GM12892 (cell line): ENCODE measurements at places on chromosomes 2 and 18.

DNA sequence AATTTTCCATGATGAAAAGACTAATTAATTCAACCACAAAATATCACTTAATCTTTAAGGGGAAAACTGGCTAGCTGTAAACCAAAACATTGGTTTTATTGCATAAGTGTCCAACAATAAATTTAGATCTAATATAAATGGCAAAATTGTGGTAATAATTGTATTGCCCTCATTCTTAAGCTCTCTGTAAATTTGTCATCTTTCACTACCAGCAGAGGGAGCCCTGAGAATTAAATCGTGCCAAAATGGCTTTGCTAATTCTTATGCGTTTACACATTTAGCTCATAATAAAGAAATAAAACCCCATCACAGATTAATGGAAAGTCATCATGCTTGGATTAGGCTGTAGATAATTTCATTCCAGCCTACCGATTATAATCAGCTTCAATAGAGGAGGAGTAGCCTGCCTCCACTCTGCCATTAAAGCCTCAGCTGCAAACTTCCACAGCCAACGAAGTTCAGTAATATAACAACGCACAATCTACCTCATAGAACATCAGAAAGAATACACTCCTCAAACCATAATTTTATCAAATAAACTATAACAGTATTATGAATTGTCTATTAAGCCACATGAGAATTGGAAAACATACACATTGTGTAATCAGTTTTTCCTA, 70.0 kb upstream of the ATP5MC3 start:
- DNase-seq: no peak

DNA sequence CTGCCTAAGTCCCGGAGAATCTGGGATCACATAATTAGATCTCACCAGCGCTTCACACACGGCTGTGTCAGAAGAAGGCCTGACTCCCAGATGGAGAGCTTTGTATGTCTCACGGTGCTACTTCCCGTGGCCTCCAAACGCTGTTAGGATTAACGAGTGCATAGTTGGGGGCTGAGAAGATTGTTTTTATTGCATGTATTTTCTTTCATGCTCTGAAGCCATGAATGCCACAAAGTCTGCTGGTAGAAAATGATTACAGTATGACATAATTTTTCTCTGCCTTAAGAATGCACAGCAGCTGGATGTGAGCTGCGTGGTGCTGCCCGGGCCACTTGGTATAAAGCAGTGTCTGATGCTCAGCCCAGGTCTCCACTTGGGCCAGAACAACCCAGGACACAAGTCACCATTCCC, 166.5 kb downstream of the SEPTIN10 start:
- no peak for DNase-seq

DNA sequence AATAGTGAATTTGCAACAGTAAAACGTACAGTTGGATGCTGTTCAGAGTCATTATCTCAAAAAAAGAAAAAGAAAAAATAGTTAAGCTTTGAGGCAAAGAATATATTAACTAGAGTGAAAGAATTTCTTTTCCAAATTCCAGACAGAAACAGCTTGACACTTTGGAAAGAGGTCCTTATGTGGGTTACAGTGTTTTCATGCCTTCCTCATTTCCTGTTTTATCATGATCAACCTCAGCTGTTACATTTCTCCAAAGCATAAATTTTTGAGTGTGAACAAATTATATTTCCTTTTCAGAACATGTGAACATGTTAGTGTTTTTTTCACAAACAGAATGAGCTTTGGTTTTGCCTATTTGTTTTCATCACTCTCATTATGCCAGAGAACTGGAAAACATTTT, 13.6 kb downstream of the FRZB start:
- DNase-seq: no peak

- DNase-seq: no peak
These were observed 1.1 kb downstream of the HPCAL1 start for GRCh38 chr2:10303694-10304378.

GRCh38 chr2:201353116-201353515, 4.0 kb downstream of the FLACC1 start:
- DNase-seq: no peak

GRCh38 chr2:230849633-230850357, 14.9 kb upstream of the ITM2C start:
- DNase-seq: peak; percentile 60

GRCh38 chr2:229287823-229288222, 16.7 kb upstream of the PID1 start:
- no peak for DNase-seq

DNA sequence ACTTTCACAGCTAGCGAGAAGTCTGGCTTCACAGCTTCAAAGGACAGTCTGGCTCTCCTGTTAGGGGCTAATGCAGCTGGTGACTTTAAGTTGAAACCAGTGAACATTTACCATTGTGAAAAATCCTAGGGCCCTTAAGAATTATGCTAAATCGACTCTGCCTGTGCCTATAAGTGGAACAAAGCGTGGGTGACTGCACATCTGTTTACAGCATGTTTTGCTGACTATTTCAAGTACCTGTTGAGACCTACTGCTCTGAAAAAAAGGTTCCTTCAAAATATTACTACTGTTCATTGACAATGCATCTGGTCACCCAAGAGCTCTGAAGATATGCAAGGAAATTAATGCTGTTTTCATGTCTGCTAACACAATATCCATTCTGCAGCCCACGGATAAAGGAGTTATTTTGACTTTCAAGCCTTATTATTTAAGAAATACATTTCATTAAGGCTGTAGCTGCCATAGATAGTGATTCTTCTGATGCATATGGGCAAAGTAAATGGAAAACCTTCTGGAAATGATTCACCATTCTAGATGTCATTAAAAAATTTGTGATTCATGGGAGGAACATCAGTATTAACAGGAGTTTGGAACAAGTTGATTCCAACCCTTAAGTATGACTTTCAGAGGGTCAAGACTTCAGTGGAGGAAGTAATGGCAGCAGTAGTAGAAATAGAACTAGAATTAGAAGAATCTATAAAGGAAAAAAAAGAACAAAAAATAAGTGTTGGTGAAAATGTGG, 48.9 kb downstream of the POLR1A start:
- DNase-seq: no peak

- no peak for DNase-seq
These were observed 110.6 kb upstream of the LMAN1 start for GRCh38 chr18:59469463-59470180.

- DNase-seq: no peak
These were observed 460 bp upstream of the LRRFIP1 start for GRCh38 chr2:237626813-237627440.

- DNase-seq: no peak
These were observed 72.5 kb upstream of the NYAP2 start for GRCh38 chr2:225326969-225327368.

GRCh38 chr2:160658851-160659250, 165.2 kb upstream of the RBMS1 start:
- no peak for DNase-seq

DNA sequence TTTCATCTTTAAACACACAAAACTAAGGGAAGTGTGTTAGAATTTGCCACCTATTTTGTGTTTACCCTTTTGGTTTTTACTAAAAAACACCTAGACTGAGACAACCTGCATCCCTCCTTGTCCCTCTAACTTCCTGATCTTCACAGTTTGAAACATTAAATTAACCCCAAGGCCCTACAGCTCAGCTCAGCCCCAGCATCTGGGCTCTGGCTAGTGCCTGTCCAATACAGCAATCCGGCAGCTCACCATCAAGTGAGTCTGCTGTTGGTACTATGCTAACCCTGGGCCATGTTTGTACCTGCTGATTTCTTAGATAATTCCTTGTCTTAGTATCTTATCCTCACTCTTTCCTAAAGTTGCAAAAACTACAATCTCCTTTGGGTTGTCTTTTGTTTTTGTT, 162.4 kb downstream of the DSEL start:
- no peak for DNase-seq

DNA sequence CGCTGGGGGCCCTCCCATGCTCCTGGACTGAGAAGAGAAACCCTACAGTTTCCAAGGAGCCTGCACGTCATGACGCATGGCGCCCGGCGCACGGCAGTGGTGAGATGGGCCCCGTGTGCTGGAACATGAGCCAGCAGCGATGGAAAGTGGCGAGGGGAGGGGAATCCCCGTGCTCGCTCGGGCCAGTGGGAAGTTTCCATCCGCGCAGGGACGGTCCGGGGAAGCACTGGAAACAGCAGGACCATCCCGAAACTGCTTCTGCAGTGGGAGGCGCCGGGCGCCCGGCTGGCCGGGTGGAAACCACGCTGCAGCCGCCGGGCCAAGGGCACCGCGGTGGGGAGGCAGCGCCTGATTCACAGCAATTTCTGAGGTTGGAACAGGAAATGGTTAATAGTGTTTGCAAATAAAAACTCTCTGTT, 4.9 kb upstream of the PDCD1 start:
- no peak for DNase-seq

GRCh38 chr2:127024769-127025358, 82.1 kb downstream of the BIN1 start:
- no peak for DNase-seq

- DNase-seq: no peak
These were observed 273.7 kb downstream of the SLC4A3 start for GRCh38 chr2:219901155-219901554.

- DNase-seq: no peak
These were observed 58.8 kb upstream of the OTOS start for GRCh38 chr2:240199133-240199870.

GRCh38 chr18:38611036-38611964, 1045.7 kb upstream of the CELF4 start:
- DNase-seq: no peak

- peak; percentile 46 for DNase-seq
These were observed 24.4 kb downstream of the MPHOSPH10 start for GRCh38 chr2:71154798-71155197.

DNA sequence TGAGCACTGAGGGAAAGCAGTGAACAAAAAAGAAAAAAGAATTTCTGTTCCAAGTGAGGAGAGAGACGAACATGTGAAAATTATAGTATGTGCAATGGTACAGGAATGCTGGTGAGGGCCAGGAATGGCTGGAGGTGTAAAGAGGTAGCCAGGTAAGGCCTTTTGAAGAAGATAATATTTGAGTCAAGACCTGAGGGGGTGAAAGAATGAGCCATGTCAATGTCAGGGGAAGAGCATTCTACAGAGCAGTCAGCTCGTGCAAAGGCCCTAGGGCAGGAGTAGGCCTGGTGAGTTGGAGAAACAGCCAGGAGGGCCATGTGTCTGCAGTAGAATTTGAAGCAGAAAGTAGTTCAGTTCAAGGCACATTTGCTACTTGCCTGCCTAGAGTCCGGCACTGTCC, 12.4 kb upstream of the RPL31 start:
- DNase-seq: no peak

DNA sequence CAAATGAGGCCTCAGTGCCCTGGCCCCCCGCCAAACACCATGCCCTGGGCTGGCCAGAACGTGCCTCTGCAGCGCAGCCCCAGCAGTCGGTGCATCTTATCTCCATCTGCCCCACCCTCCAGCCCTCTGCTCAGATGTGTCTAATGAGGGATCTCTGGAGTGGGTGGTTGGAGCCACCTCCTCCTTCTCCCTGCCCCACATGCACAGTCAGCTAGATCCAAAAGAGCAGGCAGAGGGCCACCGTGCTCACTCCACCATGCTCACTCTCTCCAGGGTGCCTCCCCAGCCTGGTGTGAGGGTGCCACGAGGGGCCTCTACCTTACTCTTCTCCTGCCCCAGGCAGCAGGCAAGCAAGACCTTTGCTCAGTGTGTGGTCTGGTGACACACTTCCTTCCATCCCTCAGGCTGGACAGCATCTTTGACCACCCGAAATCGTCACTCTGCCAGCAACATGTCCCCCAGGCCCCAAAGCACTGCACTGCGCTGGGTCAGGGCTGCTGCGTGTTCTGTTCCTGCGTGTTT, 266.1 kb upstream of the HDAC4 start:
- DNase-seq: no peak

DNA sequence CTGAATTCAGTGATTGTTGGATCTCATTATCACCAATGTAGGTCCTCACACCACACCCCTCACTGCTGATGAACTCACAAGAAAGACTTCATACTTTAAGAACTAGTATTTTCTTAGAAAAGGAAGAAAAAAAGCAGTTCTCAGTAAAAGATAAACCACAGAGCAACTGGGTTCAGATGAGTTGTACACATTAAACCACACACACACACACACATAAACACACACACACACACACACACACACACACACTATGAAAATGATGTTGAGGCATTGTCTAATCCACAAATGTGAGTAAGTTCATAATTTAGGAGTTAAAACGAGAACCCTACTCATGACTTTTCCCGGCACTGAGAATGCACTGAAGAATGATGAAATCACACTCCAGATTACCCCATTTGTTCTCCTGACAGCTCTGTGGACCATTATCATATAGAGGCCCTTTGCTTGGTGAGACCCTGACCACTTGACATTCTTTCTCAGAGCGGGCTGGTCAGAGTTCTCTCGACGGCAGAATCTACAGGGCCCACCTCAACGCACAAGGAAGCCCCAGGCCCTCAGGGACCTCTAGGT, 106.2 kb downstream of the BCL2 start:
- no peak for DNase-seq

DNA sequence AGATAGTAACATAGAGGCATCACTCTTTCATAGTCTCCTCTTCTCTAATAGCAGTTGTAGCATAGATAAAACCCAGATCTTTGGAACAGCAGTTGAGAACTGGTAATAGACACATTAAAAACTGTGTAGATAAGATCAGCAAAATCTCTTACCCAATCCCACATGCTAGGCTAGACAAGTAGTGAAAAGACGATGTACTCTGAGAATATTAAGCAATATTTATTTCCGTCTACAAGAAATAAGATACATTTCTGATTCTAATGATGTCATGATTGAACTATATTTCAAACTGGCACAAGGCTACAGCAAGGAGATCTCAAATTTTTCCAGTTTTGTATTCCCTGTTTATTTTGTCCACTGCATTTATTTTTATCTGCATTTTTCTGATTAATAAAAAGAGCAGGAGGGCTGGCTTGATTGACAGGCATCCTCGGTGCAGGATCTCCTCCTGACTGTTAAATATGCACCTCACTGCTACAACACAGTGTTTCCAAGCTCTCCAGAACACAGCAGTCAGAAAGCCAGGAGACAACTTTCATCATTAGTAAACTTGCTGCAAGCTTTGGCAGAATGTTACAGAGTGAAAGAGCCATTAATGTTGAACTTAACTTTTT, 73.3 kb upstream of the ATIC start:
- no peak for DNase-seq

- DNase-seq: no peak
These were observed 9.3 kb downstream of the MEX3C start for GRCh38 chr18:51188024-51188701.

DNA sequence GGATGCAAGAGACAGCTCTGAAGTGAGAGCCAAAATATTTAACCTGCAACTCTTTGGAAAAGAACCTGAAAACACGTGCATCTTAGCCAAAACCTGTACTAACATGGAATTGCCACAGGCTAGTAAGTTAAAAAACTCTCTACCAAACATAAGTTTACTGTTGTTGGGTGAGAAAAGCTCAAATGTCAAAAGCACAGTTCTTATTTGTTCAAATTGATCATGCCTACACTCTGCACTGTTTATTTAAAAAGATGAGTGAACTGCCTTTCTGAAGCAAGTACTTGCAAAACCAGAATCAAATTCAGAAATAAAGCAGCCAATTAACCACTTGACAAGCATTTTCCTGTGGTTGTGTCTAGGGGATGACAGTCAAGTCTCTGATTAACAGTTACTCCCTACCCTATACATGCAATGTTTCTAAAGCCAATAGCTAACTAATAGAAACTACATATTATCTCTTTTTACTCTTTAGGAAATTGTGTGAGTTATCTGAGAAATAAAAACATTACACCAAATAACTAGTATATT, 5.6 kb downstream of the IKZF2 start:
- no peak for DNase-seq

- DNase-seq: no peak
These were observed 82.3 kb upstream of the FAM98A start for GRCh38 chr2:33681364-33681757.
